CD4-positive, alpha-beta T cell (primary cell): ENCODE measurements at places on chromosomes 12 and 14. TPM values are rescaled to one million over a fixed set of nuclear protein-coding genes. Genes with fewer than 3 reads are reported as not detected.

The PLEKHG3 gene
- total RNA-seq, result 13.3 TPM

DNA sequence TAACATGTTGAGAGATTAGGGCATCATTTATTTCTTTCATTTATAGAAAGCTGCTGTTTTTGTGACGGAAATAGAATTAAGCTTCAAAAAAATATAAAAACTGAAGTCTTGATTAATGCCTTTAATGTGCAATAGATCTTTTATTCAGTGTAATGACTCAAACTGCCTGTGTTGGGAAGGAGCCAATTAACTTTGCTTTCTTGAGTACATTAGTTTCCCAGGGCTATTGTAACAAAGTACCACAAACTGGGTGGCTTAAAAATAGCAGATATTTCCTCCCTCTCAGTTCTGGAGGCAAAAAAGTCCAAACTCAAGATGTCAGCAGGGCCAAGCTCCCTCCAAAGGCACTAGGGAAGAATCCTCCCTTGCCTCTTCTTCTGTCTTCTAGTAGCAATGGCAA lies 36.6 kb downstream of the EID3 start:
- DNase-seq, result no peak

GRCh38 chr12:88153959-88154358 lies 11.9 kb downstream of the TMTC3 start:
- no peak for DNase-seq

GRCh38 chr12:47346251-47347019 lies 266.7 kb upstream of the AMIGO2 start:
- no peak for DNase-seq

The TAS2R7 gene
- not detected for total RNA-seq

The BHLHE41 gene
- not detected for total RNA-seq

DNA sequence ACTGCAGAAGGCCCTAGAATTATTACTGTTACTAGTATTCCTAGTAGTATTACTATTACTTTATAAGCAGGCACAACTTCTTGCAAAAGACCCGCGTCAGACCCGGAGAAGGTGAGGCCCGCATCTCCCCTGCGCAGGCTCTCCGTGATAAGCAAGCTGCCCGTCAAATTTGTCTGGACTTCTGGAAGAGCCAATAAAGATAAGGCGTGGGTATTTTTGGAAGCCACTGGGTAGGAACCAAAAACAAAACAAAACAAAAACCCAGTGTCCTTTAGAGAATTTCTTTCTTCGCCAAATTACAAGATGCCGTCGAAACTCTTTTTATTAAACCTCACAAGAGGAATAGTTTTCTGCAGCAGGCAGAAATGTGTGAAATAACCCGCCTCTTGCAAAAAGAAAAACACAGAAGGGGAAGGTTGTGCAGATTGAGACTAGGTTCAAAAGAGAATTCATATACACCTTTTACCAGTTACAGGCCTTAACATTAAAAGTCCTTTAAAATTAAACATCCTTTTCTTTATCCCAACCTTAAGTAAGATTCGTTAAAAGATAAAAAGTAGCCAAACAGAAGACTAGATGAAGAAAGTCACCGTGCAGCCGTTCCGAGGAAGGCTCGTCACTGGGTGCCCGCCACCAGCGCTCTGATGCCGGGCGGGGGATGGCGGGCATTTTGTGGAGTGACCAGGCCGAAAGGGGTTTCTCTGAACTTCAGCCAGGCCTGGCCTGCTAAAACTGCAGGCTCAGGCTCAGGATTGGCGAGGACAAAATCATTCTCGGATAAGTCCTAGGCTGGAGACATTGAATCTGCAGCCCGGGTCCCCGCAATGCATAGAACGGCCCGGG lies 1.6 kb downstream of the TBX5 start:
- no peak for DNase-seq

- no peak for DNase-seq
Observed at GRCh38 chr12:7628381-7628961, 37.2 kb downstream of the APOBEC1 start.

The DDX55 gene
- 33.3 TPM for total RNA-seq

The KRT83 gene
- not detected for total RNA-seq

- no peak for DNase-seq
Observed at GRCh38 chr12:100741084-100741711, 53.4 kb upstream of the ANO4 start.

DNA sequence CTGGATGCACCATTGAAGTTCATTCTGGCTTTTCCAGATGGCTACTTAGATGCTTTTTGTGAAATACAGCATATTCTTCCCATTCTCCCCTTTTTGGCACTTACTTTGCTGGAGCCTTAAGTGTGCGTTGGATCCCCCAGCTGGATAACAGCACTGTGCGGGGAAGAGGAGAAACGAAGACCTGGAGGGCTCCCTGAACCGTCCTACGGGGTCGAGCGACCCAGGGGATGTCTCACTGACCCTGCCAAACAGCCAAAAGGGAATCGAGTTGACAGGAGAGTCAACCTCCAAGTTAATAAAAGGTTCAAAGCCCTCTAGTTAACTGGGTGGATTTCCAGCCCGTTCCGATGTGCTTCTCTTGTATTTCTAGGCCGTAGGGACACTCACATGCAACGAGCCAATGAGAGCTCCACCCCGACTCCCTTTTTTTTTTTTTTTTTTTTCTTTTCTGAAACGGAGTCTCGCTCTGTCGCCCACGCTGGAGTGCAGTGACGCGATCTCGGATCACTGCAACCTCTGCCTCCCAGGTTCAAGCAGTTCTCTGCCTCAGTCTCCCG lies 1.0 kb upstream of the CAMKK2 start:
- DNase-seq, result no peak

DNA sequence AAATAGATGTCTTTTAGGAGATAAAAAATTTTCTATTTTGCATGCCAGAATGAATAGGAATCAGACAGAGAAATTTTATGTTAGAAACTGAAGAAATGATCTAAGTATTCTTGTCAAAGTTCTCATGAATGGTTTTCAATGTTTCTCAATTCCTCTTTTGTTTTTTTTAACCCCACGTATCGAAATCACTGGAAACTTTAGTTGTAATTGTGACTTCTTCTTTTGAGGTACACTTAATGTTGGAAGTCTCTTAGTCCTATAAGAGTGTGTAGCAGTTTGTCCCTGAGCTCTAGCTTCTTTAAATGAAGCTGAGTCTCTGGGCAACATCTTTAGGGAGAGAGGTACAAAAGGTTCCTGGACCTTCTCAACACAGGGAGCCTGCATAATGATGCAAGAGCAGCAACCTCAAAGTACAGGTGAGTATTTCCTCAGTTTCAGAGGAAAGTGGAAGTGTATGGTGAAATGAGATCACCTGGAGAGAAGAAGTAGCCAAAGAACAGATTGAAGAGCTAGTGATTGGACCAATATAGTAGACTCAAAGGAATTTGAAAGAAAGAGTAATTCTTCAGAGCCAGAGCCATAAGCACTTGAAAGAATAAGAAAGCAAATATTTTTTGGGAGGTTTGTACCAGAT lies at the start of gene CLEC6A:
Gene CLEC6A (plus strand): TSS at position 236 of the 634 bp plus-strand sequence. CDS start 150 bp downstream, at position 386.
- DNase-seq, result no peak

DNA sequence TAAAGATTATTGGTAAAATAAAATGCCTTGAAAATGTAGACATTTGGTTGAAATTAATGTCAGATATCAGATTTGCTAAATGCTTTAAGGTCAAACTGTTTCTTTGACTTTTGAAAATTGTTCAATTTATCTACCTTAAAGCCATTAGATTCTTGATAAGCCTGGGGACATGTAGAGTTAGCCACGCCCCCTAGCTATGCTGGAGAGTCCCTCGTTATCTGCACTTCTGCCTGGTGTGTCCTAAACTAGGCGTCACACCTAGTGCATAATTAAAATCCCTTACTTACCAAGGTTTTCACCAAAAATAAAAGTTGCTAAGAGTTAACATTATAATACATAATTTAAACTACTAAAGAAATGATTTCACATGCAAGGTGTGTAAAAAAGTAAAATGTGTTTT lies 79.5 kb downstream of the EGLN3 start:
- DNase-seq, result no peak

- DNase-seq, result no peak
Observed at GRCh38 chr12:49052451-49053208, 8.0 kb downstream of the KMT2D start.

The RERG gene
- not detected for total RNA-seq

The SERPINA12 gene
- not detected for total RNA-seq

DNA sequence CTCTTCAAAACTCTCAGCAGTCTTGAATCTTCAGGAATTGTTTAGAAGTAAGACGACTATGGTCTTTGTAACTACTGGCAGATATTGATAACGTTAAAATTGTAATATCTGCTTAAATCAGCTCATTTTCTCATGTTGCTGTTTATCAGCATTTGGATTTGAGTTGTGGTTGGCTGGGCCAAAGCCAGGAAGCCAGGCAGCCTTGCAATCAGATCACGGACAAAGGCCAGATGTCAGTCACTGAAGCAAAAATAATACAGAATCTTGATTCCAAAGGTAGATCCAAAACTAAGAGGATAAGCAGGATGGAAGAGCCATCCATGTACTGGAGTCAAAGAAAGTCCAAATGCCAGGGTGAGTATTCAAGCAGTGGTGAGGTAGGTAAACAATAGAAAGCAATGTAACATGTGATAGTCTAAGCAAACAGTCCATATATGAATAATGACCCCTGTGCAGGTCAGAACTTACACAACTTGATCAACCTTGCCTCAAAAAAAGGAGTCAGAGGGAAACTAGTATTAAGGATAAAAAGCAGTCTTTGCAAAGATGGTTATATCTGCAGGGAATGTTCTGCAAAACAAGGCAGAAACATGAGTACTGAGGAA lies 95.8 kb upstream of the RAP1B start:
- DNase-seq, result no peak

The SRRM4 gene
- total RNA-seq, result not detected
